ENCODE measurements at places on chromosomes 6 and 20.

GRCh38 chr20:56458206-56458821, 10.1 kb upstream of the RTF2 start:
- DNase-seq, result no peak

DNA sequence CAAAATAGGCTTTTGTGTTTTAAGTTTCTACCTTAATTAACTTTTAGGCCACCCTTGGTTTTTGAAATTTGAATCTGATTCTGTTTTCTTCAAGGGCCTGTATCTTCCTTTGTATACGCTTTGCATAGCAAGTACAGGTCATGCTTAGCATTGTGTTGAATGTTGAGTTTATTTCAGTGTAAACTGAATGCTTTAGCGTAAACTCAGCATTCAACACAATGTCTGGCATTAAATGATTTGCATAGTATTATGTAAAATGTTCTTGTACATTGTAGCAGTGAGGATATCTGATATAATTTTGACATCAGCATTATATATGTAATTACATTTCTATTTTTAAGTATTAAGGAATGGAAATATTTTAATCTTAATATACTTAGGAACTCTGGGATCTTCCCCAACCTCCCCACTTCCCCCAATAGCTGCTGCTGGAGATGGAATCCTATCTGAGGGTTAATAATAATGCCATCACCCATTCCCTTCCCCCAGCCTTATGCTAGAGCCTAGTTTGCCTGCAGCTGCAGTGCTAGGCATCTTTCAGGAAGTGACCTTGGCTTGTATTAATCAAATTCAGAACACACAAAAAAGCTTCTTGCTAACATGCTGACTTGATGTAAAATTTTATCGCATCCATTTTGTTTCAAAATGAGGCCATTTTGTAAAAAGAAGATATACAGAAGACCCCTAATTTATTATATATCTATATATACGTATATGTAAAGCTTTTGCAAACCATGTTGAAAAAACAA, 73.1 kb downstream of the NCOA3 start:
- DNase-seq, result peak; percentile 18

- DNase-seq, result no peak
These were observed 563 bp downstream of the MGME1 start for GRCh38 chr20:17969278-17969883.

GRCh38 chr20:11540558-11540957, 377.1 kb upstream of the BTBD3 start:
- DNase-seq, result no peak

DNA sequence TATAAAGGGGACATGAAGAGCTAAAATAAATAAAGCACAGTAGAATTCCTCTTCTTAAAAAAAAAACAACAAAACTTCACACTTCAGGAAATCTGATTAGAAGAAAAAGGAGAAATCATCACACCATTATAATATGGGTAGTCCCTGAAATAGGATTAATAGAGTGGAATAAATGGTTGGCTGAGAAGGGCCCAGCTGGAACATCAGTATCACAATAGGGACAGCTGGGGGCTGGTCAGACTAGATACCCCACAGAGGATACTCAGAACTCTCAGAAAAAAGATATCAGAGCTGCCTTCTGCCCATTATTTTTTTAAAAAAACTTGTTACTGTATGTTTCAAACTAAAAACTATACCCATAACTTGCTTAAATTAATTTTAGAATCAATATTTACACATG, 75.2 kb downstream of the DST start:
- no peak for DNase-seq

DNA sequence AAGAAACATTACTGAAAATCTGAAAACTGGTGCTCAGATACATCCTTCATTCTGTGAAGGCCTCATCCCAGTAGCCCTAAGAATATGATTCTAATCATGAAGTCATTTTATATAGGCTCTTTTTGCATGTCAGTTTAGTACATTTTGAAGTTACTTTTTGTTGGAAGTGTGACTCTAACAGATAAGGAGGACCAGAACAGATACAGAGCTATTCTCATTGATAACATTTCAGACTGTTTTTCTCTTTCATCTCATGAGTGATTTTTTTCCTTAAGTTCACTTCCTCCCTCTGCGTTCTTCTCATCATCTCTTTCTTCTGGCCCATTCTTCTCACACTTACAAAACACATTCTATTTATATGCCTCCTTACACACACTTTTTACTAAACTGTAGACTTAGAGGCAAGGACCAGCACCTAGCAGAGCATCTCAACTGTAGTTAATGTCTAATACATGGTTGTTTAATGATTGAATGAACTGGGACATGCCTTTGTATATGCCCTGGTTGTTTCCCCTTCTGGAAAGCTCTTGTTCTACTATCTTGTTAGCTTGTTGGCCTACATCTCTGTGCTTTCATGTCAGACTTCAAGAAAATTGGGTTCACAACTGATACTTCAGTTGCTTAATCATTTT, 8.7 kb downstream of the CTNNBL1 start:
- no peak for DNase-seq

DNA sequence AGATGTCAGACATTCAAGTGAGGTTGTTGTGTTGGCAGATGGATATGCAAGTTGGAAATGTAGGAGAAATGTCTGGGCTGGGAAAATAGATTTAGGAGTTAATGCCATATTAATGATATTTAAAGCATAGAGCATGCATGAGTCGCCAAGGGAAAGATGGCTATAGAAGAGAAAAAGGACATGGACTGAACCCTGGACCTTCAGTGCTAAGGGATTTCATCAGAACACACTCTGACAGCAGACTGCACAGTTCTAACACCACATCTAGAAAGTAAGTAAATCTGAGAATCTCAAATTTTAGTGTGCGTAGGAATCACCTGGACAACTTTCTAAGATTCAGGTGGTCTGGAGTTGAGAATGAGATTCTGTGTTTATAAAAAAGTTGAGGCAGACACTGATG, 17.3 kb upstream of the POLR1H start:
- no peak for DNase-seq

DNA sequence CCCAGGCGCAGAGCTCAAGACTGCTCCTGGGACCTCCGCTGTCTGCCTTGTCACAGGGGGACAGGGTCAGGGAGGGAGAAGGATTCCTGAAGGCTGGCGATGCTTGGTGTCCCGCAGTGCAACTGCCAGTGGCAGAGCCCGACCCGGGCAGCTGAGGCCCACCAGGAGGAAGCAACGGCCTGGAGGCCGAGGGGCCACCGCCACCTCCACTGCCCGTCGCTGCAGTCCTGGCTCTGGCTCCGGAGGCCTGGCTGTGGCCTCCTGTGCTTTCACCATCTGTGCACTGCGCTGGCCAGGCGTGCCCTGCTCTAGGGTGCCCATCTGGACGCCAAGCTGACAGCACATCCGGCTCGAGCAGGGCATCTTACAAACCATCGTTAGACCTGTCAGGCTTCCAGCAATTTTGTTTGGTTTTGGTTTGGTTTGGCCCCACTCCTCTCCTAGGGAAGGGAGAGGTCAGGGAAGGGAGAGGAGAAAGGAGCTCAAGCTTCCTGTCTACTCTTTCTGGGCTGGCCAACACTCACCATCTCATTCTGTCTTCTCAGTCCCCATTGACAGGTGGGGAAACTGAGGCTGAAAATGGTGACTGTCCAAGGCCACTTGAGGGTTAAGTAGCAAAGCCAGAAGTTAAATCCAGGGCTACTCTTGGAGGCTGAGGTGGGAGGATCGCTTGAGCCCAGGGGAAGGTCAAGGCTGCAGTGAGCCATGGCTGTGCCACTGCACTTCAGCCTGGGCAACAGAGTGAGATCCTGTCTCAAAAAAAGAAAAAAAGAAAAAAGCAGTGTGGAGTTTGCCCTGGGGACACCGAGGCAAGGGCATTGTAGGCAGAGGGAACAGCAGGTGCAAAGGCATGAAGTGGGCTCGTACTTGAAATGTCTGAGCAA, 37.7 kb upstream of the NOL4L start:
- no peak for DNase-seq

GRCh38 chr6:41730531-41731436, 4.6 kb downstream of the TFEB start:
- DNase-seq, result no peak

DNA sequence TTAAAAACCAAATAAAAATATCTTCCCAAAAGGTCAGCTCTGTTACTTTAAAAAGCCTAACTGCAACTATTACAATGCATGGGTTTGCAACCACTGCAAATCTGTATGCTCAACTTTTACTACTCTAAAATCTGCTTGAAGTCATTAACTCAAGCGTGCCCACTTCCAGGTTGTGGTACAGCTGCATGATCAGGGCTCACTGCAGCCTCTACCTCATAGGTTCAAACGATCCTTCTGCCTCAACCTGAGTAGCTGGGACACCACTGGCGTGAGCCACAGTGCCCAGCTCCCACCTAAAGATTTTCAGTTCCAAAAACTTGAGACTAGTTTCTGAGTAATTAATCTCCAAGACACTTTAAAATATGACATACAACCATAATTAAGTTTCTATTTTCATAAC, 8.2 kb downstream of the DIDO1 start:
- DNase-seq, result no peak

DNA sequence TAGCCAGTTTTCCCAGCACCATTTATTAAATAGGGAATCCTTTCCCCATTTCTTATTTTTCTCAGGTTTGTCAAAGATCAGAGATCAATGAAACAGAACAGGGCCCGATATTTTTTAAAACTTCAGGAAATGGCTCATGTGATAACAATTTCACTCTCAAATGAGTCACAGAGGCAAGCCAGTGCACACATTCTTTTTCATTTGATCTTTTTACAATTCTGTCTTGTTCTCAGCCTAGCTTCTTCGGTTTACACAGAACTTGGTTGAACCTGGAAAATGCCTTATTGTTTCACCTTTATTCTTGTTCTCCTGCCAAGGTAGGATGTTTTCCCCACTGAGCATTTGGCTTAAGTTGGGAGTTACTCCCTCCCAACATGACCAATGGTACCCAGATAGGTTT, 258.9 kb downstream of the COL12A1 start:
- peak; percentile 82 for DNase-seq

- DNase-seq, result no peak
These were observed 766 bp downstream of the OLIG3 start for GRCh38 chr6:137493218-137494038.

GRCh38 chr6:101086473-101086872, 205.3 kb upstream of the ASCC3 start:
- DNase-seq, result no peak

All from astrocyte of the spinal cord (primary cell).